Hindlimb muscle (tissue), 1 donor: ENCODE measurements at places on chromosomes 5 and 9. TPM values are rescaled to one million over a fixed set of nuclear protein-coding genes. Genes with fewer than 3 reads are reported as not detected.

Gene NR2F1
- 3.9 TPM for polyA plus RNA-seq

Gene SPINK14
- polyA plus RNA-seq, result not detected

Gene FBXW11
- polyA plus RNA-seq, result 34.5 TPM

Gene LHX3
- not detected for polyA plus RNA-seq

Gene CD72
- 2.6 TPM for polyA plus RNA-seq

Gene CSF1R
- 45.1 TPM for polyA plus RNA-seq

Gene PCDHA4
- 0.12 TPM for polyA plus RNA-seq

Gene ABCA1
- polyA plus RNA-seq, result 6.4 TPM
